ENCODE measurements at places on chromosomes 5 and 9. TPM values are rescaled to one million over a fixed set of nuclear protein-coding genes. Genes with fewer than 3 reads are reported as not detected.

GRCh38 chr5:96601715-96602244, 60.4 kb upstream of the CAST start:
- no peak overlapping the region for H3K27ac ChIP-seq
- peak; percentile 33 for DNase-seq
- H3K4me1 ChIP-seq, result no peaks in the 10 kb centered on the region
- no peak overlapping the region for H3K4me3 ChIP-seq
- H3K36me3 ChIP-seq, result no peaks in the 10 kb centered on the region

GRCh38 chr5:150642991-150643710, 2.7 kb downstream of the SYNPO start:
- H3K36me3 ChIP-seq, result no peaks in the 10 kb centered on the region
- H3K27ac ChIP-seq, result peak overlapping the region; percentile 89
- DNase-seq, result no peak
- no peaks in the 10 kb centered on the region for H3K27me3 ChIP-seq
- H3K4me1 ChIP-seq, result peaks cover 29% of the 10 kb centered on the region

TAF1L gene
- total RNA-seq, result not detected

- no peaks in the 10 kb centered on the region for H3K36me3 ChIP-seq
- H3K4me3 ChIP-seq, result no peak overlapping the region
- no peaks in the 10 kb centered on the region for H3K27me3 ChIP-seq
Measured at GRCh38 chr5:80060966-80061365, 25.8 kb downstream of the THBS4 start.

RALGPS1 gene
- total RNA-seq, result 46.0 TPM
